ENCODE measurements at places on chromosomes 7 and 10.
A peak's percentile ranks its signal among the peaks of the same experiment; 100 is the strongest.

DNA sequence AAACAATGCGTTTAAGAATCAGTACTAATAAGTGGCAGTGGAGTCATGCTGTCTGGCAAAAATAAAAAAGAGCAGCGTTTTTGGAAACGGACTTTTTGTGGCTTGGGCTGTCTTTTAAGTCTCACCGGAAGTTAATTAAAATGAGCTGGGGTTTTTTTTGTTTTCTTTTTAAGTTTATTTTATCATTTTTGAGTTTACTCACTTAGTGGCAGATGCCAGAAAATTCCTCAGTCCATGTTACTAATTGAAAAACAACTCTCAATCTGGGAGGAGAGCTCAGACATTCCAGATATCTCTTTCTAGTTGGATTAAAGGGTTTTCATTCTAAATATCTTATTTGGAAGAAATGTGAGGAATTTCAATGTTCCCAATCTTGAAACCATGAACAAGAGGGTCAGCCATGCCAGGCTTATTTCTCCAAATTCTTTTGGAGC is 133.8 kb upstream of the AGR3 start:
- no peak for DNase-seq

DNA sequence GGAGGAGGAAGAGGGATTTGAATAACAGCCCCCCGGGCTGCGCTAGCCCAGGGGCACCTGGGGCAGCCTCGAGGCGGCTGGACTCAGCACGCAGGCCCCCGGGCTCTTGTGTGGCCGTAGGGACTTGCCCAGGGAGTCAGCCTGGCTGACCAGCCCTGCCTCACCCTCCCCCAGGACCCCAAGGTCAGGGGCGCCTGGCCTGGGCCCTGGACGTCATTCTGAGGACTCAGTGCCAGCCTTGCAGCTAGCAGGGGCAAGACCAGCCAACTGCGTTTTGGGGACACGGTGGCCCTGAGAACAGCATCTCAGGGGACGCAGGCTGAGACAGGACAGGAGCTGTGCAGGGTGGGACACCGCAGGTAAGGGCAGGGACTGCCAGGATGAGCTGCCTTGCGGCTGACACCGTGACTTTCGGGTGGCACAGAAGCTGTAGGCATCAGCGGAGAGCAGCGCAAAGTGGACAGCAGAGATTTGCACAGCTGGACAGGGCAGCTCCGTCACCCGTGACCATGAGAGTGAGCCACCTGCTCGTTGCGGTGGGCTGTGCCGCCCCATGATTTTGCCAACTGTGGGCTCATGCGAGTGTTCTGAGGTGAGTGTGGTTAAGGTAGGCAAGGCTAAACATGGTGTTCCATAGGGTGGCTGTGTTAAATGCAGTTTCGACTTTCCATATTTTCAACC is 48.1 kb upstream of the UBE3C start:
- no peak for DNase-seq

DNA sequence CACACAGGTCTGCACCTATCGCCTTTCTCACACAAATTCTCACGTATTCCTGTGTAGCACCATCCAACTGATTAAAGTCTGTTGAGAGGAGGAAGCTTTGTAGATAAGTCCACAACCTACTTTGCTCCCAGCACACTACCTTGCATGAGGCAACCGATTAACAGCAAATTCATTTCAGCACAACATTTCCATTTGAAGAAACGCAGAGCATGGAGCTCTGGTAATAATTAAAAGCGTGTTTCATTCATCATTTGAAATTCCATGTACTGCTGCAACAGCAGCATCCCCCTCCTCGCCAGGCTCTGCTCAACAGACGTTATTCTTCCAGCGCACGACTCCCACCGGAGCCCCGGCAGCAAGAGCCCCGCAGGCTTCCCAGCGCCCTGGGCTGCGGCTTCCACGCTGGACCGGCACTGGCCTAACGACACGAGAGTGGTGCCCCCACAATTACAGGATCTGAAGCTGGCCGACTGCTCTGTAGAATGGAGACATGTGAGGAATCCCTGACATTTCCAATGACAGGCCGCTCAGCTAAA is 118.8 kb downstream of the DIP2C start:
- DNase-seq = no peak

DNA sequence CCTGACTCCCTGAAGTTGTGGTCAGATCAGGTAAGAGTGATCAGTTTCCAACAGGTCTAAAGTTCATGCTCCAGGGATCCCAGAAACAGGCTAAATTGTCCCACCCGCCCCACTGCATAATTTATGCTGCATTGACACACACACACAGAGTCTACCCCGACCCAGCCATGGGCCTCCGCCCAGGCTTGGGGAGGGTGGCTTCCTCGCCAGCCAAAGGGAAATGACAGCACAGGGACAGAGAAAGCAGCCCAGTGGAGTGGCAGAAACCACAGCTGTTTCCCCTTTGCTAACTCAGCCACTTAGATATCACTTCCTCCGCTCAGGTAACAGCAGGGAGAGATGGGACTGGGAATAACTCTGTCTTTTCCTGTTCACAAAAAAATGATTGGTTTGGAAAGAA is 9.4 kb downstream of the SH3PXD2A start:
- no peak for DNase-seq

- no peak for DNase-seq
Measured at GRCh38 chr10:52379287-52379686, 65.2 kb downstream of the DKK1 start.

GRCh38 chr7:77631820-77632219 is 64.4 kb upstream of the RSBN1L start:
- no peak for DNase-seq

- no peak for DNase-seq
Measured at GRCh38 chr10:17214971-17215781, 12.9 kb upstream of the VIM start.

- DNase-seq = peak; percentile 90
Measured at GRCh38 chr10:35822316-35822715, 180.2 kb upstream of the FZD8 start.

DNA sequence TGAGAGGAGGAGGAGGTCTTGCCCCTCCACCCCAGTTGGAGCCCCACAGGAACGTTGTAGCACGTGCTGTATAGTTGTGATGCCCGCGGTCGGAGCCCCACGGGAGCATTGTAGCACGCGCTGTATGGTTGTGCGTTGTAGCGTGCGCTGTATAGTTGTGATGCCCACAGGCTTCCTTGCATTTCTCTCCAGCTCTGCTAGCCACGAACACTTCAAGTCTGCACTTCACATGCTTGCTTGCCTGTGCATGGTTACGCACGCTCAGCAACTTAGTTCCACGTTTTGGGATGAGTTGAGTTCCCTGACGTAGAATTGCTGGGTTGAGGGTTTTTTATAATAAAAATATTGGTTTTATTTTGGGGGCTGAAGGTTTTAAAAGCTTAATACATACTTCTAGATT is 41.6 kb downstream of the DNAJB6 start:
- DNase-seq = no peak

DNA sequence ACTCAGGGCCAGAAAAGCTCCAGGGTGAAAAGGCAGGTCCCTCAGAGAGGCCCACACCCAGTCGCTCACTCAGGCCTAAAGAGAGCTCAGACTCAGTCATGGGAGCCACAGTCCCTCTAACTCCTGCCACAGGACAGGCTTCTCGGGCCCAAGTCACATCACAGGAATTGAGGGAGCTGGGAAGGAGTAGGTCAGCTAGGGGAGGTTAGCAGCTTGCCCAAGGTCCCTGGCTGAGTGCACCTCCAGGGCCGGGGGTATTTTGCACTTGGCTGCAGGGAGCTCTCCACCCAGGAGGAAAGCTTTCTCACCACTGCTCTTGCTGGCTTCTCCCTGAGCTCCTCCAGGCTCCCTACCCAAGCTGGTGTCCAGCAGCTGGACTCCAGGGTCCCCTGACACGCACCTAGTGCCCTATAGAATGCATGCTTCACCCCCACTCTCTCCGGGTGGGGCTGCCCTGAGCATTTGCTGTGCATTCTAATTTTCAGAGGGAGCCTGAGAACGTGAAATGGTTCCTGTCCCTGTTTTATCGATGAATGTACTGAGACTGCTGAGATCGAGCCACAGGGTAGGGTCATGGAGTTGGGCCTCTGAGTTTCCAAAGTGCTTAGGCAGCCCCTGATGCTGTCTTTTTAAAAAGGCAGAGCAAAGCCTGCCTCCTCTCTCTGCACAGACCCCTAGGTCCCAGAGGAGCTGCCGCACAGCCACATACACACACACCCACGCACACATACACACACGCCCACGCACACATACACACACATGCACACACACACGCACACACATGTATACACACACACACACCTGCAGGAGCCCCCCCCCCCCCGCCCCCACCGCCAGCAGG is 37.9 kb upstream of the RET start:
- DNase-seq = no peak

GRCh38 chr7:68444956-68445355 is 1153.3 kb upstream of the AUTS2 start:
- no peak for DNase-seq

- peak; percentile 59 for DNase-seq
Measured at GRCh38 chr7:12728192-12728538, 40.7 kb downstream of the ARL4A start.

DNA sequence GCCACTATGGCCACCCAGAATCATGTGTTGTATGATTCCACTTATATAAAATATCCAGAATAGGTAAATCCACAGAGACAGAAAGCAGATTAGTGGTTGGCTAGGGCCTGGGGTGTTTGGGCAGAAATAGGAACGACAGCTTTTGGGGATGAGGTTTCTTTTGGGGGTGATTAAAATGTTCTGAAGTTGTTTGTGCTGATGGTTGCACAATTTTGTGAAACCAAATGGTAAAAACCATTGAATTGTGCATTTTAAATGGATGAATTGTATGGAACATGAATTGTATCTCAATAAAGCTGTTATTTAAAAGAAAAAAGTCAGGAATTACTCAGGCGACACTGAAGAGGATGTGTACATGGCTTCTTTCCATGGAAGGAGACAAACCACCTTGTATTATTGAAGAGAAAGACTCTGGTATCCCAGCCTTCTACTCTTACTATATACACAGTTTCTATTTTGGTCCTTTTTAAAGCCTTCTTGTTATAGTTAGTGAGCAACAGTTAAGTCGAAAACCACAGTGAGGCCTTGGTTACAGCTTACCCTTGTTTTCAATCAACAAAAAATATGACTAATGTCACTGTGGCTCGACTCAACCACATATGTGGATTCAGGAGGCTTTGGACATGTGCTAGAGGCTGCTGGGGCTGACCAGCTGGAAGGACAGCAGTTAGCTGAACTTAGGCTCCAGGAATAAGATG is 57.1 kb upstream of the KMT2E start:
- DNase-seq = no peak

DNA sequence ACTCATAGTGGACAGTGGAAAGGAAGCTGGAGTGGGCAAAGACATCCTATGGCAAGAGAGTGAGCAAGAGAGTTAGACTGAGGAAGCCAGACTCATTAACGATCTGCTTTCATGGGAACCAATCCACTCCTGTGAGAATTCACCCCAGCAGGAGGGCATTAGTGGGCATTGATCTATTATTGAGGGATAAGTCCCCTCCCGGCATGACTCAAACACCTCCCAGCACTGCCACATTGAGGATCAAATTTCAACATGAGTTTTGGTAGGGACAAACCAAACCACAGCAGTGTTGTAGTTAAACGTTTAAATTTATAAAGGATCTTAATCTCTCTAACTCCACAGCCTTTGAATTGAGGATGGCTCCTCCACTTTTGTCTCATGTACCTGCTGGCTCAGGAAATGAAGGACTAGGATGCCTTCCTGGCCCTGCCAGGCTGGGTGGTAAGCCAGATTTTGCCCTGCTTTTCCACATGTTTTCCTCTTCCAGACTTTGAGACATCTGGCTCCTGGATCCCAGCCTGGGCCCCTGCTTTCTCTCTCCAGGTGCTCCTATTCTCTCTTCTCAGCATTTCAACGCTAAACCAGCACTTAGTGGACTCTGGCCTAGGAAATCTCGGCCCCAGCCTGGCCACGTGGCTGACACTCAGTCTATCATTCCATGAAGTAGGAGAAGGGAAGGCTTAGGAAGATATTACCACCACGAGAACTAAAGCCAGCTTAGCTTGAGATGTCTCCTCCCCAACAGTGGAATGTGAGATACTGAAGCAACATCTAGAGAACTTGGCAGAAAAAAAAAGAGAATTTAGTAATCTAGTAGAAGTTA is 96.5 kb upstream of the PIP4K2A start:
- DNase-seq = no peak

GRCh38 chr10:132827423-132827789 is 41.5 kb upstream of the NKX6-2 start:
- DNase-seq = no peak

GRCh38 chr7:129875745-129876411 is 76.9 kb downstream of the UBE2H start:
- no peak for DNase-seq

DNA sequence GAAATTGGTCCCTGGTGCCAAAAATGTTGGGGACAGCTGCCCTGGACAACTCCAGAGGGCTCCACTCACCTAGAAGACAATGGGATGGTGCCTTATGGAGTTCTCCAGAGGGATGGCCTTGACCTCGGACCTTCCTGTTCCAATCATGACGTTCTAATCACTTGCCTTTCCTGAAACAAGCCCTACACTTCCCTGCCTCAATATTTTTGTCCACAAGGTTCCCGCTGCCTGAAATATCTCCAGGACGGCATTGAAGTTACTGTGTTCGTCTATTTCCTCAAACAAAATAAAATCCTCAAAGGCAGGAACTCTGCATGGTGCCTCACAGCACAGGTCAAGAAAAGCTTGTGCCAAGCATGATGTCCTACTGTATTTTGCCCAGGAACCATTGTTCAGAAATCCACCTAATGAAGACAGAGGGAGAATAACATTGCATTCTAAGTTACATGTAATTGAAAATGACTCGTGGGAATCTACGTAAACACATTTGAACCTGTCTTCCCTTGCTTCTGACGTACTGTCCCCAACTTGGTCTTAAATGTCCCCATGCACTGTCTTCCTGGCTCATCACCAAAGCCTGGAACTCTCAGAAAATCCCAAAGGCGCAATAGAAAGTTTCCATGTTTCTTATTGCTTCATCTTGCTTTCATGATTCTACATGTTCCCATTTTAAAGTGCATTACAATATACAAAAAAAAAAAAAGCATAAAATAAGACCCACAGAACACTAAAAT is 342.3 kb upstream of the NRP1 start:
- DNase-seq = no peak

- no peak for DNase-seq
Measured at GRCh38 chr7:27364344-27364758, 121.7 kb downstream of the EVX1 start.

DNA sequence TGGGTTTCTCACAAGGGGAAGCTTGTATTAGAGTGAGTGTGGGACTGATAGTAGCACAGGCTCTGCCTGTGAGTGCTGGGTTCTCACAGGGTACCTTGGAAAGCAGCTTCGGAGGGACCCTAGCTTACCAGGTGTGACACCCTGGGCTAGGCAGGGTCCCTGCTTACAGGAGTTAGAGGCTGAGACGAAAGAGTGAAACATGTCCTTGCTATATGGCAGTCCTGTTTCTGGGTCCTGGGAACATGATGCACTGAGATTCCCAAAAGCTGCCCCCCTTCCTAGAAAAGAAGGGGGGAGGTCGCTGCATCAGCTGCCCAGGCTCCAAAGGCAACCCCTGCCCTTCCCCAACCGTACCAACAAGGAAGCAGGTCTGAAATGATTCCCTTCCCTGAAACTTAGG is 6.3 kb upstream of the ARHGAP22 start:
- no peak for DNase-seq

- DNase-seq = no peak
Measured at GRCh38 chr10:110425684-110426293, 71.9 kb upstream of the DUSP5 start.

- peak; percentile 33 for DNase-seq
Measured at GRCh38 chr7:96253441-96253840, 68.5 kb downstream of the SLC25A13 start.
